Fibroblast of upper back skin (primary cell): ENCODE measurements at places on chromosomes 6 and 20.
A peak's percentile ranks its signal among the peaks of the same experiment; 100 is the strongest.

DNA sequence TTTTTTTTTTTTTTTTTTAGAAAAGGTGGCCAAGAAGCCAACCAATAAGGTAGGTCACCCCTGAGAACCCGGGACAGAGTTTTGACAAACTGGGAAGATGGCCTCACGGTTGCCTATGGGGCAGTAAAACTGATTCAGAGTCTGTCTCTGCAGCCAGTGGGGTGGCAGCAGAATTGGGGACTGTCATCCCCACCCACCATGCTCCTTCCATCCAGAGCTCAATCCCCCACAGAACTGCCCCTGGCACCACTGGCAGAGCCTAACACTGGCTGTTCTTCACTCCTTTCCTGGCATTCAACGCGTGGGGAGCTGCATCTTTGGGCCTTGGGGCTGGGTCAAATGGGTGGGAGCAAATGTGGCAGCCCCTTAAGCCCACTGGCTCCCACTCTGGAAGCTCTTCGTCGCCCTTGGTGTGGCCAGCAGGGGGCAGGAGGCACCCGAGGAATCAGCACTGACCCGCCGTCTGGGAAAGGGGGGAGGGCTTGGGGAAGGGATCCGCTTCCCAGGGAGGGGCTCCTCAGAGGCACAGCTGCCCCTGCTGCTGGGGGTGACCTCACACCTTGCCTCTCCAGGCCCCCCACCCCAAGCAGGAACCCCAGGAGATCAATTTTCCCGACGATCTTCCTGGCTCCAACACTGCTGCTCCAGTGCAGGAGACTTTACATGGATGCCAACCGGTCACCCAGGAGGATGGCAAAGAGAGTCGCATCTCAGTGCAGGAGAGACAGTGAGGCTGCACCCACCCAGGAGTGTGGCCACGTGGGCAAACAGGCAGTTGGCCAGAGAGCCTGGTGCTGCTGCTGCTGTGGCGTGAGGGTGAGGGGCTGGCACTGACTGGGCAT, 10.4 kb downstream of the CD40 start:
- DNase-seq, result no peak

GRCh38 chr6:94600636-94601035, 976.7 kb upstream of the MANEA start:
- no peak for DNase-seq

- no peak for DNase-seq
Measured at GRCh38 chr20:48076247-48076646, 291.0 kb upstream of the SULF2 start.

GRCh38 chr6:109194880-109195279, 99.6 kb downstream of the CEP57L1 start:
- DNase-seq, result no peak

GRCh38 chr20:12111431-12112088, 193.9 kb downstream of the BTBD3 start:
- DNase-seq, result no peak

DNA sequence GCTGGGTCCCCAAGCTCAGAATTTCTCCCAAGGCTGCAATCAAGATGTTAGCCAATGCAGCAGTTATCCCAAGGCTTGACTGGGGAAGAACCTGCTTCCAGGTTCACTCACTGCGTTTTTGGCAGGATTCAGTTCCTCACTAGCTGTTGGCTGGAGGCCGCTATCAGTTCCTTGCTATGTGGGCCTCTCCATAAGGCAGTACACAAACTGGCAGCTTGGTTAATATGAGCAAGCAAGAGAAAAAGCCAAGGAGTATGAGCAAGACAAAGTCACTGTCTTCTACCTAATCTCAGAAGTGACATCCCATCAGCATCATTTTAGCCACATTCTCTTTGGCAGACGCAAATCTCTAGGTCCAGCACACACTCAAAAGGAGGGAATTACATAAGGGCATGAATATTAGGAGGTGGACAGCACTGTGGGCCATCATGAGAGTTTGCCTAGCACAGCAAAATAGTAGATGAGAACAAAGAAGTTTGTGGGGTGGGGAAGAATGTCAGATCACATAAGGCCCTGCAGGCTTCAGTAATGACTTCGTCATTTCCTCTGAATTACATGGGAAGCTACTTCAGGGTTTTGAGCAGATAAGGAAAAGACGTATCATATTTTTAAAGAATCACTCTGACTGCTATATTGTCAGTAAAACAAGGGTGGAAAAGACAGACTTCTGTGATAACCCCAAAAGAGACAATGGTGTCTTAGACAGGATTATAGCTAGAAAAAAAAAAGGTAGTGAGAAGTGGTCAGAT, 25.5 kb downstream of the LMBRD1 start:
- DNase-seq, result no peak

- DNase-seq, result no peak
Measured at GRCh38 chr6:168885751-168886742, 367.6 kb downstream of the THBS2 start.

DNA sequence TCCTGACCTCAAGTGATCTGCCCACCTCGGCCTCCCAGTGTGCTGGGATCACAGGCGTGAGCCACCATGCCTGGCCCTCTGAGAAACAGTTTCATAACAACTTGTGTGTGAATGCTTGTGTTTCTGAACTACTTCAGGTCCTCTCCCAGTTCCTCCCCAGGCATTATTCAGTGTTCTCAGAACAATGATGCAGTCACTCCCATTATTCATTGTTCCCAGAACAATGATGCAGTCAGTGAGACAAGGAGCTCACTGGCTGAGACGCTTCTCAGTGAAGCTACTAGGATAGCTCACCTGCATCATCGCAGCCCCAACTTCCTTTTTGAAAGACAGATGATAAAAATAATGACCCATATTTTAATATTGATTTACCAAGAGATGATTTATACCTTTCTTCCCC, 71.5 kb downstream of the NDUFAF5 start:
- DNase-seq, result no peak

DNA sequence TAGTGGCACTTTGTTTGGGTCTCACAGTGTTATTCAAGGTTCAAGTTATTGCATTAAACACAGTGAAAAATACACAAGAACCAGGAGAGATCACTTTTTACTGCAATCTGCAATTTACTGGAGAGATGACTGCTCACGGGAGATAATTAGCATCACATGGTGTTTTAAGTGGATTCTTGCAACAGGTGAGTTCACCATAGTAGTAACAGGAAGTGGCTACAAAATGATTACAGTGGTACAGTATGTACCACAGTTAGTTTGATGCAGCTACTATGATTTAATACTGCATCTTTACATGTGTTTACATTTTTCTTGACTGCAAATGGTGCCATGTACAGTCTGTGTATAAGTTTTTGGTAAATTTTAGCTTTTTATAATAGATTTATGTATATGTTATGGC, 96.5 kb upstream of the SCP2D1 start:
- DNase-seq, result no peak

DNA sequence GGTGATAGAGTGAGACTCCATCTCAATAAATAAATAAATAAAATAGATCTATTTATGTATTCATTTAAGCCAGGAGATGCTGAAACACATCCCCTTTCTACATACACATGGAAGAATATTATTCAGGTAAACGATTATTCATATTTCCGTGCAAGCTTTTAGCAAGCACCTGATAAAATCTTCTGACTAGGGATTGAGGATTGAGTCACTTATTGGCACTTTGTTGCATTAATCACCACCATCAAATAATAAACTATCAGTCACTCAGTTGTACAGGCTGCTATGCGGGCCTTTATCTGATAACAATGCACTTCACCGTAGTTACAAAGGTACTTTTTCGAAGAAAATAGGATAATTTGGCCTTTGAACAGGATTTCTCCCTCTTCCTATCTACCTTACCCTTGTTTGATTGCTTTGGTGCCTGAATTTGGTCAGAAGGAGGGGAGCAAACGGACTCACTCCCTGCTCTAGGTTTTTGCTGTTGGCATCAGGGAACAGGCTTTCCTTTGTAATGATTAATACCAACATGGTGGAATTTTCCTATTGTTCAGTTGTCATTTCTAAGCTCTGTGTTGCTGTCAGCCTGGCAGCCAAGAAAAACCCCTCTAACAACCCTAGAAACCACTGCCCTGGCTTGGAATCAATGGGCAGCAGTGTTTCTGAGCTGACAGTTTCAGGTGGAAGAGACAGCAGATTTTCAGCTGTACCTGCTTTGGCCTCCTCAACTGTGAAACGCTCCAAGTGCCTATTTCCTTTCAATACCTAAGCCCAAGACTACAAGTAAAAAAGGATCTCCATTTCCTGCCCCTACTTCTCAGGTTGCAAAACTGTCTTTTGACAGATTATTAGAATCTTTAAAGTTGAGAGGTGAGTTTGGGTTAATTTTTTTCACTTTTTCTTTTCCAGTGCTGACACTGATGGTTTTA, 63.0 kb downstream of the MYB start:
- DNase-seq, result no peak

- no peak for DNase-seq
Measured at GRCh38 chr6:84766118-84766798, 1.9 kb upstream of the TBX18 start.

GRCh38 chr6:131885237-131885636, 65.9 kb downstream of the CCN2 start:
- DNase-seq, result no peak

GRCh38 chr6:150235218-150235617, 92.4 kb downstream of the PPP1R14C start:
- no peak for DNase-seq

GRCh38 chr6:87762116-87762515, 60.1 kb upstream of the AKIRIN2 start:
- DNase-seq, result no peak

GRCh38 chr6:78942446-78942845, 75.1 kb downstream of the IRAK1BP1 start:
- DNase-seq, result peak; percentile 61

GRCh38 chr6:98484696-98485095, 349.7 kb upstream of the POU3F2 start:
- no peak for DNase-seq

GRCh38 chr6:101114703-101115102, 233.6 kb upstream of the ASCC3 start:
- peak; percentile 51 for DNase-seq

DNA sequence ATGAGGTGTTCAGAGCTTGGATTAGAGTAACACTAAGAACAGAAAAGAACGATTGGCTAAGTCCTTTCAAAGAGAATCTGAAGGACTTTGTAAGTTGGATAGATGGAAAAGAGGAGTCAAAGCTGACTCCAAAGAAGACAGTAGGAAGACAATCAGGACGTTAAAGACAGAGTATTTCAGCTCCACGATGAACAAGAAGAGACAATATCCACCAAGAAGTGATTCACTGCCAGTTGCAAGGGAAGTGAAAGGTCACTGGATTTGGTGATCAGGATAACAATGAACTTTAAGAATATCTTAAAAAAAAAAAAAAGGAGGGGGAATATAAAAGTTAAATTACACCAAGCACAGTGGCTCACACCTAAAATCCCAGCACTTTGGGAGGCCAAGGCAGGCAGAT, 17.9 kb downstream of the REPS1 start:
- DNase-seq, result no peak
